ENCODE measurements at places on chromosomes 7 and 10. TPM values are rescaled to one million over a fixed set of nuclear protein-coding genes. Genes with fewer than 3 reads are reported as not detected.

DNA sequence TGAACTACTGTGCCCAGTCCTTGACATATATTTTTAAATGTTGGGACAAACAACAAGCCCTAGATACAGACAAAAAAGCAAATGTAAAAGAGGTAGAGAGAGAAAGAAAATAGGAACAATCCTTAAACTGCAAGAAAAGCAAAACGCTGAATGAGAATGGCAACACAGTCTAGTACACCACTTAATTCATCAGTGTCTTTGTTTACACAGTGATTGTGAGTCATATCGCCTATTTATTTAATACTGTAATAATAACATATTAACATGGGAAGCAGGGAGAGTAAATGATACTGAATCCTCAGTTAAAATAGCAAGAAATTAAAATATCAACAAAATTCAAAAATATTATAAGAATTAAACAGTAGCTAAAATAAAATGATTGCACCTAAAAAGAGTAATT, 9.8 kb upstream of the LRRTM3 start:
- DNase-seq: no peak

The SLC18A2 gene
- total RNA-seq: not detected

- no peak for DNase-seq
These were observed 37.1 kb downstream of the MAD1L1 start for GRCh38 chr7:2195400-2196246.

The CDHR3 gene
- total RNA-seq: 2.6 TPM

GRCh38 chr7:157585113-157585861, 248.5 kb downstream of the DNAJB6 start:
- DNase-seq: no peak

DNA sequence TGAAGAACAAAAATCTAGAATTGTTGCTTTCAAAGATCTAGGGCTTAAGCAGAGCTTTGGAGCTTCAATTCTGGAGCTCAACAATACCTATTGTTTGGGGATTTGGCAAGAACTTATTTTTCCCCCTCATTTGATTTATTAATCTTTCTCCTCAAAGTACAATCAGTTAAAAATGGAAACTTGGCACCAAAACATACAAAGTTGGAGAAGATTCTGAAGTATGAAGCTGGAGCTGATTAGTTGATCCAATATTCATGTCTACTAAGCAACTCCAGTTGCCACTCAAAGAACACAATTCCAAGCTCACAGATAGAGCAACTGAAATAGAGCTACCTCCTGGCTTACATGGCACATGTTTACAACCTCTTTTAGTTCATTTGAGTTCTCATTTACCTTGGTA, 3.8 kb downstream of the FAM13C start:
- DNase-seq: no peak

GRCh38 chr7:10734595-10734994, 239.1 kb upstream of the PHF14 start:
- no peak for DNase-seq

DNA sequence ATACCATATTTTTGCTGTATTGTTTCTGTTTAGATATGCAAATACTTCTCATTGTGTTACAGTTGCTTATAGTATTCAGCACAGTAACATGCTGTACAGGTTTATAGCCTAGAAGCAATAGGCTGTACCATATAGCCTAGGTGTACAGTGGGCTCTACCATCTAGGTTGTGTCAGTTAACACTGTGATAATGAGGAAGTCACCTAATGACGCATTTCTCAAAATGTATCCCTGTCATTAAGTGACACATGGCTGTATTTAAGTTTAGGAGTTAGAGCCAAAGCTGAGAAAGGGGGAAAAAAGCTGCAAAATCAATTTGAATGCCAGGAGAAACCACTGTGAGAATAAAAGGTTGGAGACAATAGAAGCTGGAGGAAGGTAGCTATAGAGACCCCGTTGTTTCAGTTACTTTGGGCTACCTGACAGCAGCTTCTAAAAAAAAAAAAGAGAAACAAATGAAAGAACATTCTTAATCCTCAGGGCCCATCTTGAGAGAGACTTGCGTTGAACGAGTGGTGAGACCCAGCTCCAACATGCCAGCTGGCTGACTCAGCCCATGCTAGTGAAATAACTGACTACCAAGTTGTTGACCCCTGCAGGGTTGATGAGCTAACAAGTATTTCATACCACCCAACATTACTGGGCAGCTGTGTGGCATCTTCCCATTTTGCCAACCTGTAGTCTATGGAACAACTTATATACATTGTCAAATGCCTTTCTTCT, 8.7 kb downstream of the STARD3NL start:
- DNase-seq: peak; percentile 83

DNA sequence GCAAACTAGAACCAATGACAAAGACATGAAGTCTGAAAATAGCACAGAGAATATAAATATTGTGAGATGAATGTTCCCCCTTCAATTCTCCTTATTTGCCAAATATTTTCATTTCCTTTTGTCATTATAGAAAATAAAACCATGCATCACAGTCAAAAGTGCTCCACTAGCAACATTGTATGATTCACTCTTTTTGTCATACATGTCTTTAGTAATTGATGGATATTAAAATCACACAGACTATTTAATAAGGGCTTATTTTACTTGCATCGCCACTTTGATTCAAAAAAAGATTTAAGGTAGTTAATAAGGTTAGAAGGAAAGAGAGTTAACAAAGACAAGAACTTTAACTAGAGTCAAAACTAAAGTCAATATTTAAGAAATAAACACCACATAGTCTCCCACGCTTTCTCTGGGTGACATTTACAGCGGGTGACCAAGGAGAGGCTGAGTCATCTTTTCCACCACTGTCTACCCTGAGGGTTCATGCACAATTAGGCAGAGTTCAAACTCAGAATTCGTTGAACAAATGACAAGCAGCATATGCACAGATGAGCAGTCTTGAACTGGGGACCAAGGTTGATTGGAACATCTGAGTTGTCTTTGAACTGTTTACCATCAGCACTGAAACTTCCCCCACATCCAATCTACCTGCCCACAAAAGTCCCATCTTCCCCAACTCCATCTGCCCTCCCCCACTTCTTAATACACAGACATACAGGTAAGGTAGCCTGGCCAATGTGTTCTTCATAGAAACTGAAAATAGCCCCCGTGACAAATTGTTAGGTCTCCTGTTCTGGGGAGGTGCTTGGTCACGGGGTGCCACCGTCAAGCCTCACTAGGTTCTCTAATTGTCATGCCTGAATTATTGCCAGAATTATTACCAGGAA, 42.5 kb downstream of the C7orf25 start:
- DNase-seq: peak; percentile 40

DNA sequence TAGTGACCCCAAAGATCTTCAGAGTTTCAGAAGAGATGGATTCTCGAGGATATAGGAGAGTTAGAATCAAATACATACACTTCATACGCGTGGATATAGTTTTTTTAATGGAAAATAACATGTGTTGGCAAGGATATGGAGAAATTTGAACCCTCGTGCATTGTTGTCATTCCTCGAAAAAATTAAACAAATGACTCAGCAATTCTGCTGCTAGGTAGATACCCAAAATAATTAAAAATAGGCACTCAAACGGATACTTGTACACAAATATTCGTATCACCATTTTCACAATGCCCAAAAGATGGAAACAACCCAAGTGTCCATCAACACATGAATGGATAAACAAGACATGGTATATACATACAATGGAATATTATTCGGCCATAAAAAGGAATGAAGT, 5.6 kb upstream of the NT5C2 start:
- no peak for DNase-seq

- DNase-seq: no peak
These were observed 21.1 kb downstream of the FAM20C start for GRCh38 chr7:213324-213993.

- DNase-seq: no peak
These were observed 46.0 kb downstream of the ABCC2 start for GRCh38 chr10:99828464-99828863.

DNA sequence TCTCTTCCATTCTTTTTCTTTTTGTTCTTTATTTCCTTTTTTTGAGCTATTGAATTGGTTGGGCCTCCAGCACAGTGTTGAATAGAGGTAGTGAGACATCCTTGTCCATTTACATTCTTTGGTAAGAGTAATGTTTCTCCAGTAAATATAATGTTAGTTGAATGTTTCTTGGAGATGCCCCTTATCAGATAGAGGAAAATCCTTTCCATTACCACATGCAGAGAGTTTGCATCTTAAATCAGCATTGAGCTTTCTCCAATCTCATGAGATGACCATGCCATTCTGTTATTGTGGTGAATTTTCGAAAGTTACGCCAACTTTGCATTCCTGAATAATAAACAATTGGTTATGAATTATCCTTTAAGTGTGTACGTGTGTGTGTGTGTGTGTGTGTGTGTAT, 127.7 kb downstream of the DNAH11 start:
- no peak for DNase-seq

DNA sequence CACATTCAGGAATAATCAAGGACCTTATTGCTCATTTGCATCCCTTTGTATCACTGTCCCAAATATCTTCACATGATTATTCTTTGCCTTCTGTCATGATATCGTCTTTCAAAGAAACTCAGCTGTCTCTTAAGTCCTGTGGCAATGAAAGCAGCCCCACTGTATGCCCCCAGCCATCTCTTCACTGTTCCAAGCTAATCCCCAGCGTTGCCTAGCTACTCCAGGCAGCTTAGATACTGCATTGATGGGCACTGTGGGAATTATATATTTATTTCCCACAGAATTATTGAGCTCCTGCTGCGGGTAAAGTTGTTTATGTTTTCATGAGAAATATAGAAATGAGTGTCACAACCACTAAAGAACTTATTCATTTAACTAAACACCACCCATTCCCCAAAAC, 38.8 kb downstream of the SND1 start:
- DNase-seq: no peak

DNA sequence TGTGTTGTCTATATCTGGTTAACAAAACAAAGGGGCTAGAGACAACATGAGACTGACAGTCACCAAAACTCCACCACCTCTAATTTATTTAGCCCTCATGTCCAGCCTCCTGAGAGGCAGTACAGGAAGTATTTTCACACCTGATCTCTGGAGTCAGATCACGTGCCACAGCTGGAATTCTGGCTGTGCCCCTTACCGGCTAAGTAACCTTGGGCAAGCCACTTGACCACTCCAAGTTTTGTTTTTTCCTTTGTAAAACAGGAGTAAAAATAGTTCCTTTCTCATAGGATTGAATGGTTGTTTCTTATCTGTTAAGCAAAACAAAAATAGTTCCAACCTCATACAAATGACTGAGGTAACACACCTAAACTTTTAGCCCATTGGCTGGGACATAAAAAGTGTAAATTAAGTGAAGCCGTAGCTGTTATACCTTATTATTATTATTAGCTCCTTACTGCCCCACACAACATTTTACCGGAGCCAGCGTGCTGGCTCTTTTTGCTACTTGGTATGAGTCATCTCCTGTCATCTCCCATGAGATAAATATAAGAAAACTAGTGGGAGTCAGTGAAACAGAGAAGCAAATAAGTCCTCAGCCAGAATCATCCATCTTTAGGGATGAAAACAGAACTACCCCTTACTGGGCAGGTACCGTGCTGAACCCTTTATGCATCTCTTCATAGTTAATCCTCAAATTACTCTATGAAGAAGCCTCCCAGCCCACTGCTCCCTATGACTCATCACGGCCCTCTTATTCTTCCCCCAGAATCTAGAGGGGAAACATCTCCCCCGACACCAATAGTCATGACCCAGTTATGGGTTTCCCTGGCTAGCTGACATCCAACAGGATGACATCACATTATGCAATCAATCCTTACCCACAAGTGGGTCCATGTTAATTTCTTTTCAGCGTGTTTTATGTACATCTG, 44.9 kb downstream of the PPP1R3C start:
- peak; percentile 93 for DNase-seq

The PNLIP gene
- total RNA-seq: not detected

DNA sequence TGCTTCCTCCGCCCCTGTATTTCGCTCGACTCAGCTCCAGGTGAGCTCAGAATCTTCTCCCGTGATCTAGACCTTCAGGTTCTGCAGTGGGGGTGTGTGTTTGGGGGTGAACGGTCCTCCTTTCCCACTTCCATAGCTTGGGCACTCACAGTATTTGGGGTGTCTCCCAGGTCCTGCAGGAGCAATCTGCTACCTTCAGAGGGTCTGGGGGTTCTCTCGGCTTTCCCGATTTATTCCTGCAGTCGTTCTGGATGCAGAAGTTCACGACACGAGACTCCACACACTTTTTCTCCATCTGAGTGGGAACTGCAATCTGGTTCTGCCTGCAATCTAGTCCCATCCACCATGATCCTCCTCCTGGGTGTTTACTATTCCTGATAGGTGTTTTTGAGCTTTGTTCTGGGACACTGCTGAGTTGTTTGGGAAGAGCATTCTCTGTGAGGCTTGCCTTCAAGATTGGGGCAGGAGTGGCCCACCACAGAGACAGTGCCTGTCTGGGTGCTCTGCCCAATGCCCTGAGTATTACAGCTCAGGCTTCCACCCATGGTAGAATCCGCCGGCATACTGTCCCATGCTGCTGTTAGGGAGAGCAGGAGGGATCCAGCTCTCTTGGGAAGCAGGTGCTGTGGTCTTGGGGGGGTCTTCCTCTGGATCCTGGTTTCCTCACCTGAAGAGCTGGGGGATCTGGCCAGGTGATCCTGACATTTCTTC, 29.8 kb downstream of the JAKMIP3 start:
- DNase-seq: no peak

- DNase-seq: no peak
These were observed 2.6 kb upstream of the CH25H start for GRCh38 chr10:89209718-89210117.

GRCh38 chr10:114412907-114413797, 8.8 kb upstream of the AFAP1L2 start:
- peak; percentile 21 for DNase-seq

- no peak for DNase-seq
These were observed 44.1 kb downstream of the ANTXRL start for GRCh38 chr10:46330894-46331293.

The PPP1R3C gene
- total RNA-seq: 238 TPM

GRCh38 chr10:44008270-44008916, 359.7 kb upstream of the ZNF32 start:
- peak; percentile 15 for DNase-seq

GRCh38 chr7:91556956-91557650, 292.9 kb downstream of the FZD1 start:
- DNase-seq: no peak

DNA sequence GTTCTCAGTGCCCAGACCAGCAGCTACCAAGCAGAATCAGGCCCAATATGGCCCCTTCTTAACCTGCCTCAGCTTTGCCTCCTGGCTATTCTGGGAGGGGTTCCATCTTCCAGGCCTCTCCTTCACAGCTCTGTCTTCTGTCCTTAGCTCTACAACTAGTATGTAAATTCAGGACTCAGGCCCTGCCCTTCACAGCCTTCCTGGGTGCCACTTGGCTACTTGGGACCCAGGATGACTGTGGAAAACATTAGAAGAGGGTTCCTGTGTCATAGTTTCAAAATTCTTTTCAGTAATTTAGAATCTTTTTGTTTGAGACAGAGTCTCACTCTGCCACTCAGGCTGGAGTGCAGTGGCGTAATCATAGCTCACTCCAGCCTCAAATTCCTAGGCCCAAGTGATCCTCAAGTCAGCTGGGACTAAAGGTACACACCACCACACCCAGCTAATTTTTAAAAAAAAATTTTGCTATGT, 33.2 kb upstream of the PAPSS2 start:
- no peak for DNase-seq

The APBB1IP gene
- total RNA-seq: 9.4 TPM

DNA sequence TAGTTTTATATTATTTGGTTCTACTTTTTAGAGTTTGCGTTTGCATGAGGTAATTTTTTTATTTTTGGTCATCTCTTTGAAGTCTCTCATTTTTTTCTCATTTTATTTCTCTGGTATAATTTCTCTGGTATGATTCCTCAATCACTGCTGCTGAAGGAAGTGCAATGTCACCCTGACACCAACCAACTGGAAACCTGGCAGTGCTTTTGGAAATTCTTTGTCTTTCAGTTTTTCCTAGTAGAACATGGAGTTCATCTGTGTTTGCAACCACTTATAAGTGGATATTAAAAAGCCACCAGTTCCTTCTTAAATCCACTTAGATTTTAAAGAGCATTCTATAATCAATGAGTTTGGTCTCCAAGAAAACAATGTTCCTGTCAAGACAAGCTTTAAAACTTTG, 291.8 kb downstream of the PRKG1 start:
- no peak for DNase-seq

All from GM23248 (cell line).